ENCODE measurements at places on chromosomes 12 and 14.

GRCh38 chr12:108629824-108630476 is 3.7 kb downstream of the SELPLG start:
- peak; percentile 75 for DNase-seq

DNA sequence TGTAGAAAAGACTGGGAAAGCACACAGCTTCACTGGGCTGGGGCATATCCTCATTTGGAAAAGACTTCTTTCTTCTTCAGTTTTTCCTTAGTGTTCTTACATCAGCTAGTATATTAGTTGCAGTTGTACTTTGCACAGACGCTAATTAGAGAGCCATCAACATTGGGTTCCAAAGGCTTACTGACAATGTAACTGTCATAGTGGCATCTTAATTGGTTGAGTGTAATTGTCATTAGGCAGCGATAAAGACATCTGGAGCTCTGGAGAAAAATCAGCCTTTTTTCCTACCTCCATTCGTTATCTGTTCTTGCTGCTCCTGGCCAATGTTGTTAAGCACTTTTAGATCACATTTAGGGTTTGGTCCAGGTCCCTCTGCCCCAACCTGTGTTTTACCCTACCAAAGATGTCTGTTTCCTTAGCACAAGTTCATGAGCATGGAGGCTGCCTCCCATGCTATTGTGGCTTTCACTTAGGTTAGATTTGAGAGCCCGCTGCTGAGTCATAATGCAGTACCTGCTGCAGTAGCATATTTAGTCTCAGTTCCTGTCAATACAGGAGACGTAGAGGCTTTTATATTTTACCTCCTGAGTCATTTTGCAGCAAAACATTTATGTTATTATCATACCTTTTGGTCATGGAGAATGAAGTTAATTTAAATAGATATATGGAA is 49.2 kb downstream of the FBXW8 start:
- no peak for DNase-seq

DNA sequence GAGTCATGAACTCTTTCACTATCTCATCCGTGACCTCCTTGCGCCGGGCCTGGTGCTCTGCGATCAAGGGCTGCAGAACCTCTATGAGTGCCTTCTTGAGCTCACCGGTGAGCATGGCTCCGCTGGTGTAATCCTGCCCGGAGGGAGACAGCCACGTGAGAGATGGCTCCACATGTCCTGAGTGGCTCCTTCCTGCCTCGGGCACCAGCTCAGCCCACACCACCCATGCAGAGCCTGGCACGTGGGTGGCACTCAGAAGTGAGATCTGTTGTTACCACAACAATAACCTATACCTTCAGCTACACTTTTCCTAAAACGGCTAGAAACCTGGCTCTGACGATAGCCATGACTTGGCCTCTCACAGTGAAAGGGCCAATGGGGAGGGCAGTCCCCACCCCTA is 11.8 kb downstream of the SLC25A47 start:
- DNase-seq = no peak

- peak; percentile 6 for DNase-seq
Observed at GRCh38 chr14:56150645-56151345, 32.6 kb downstream of the PELI2 start.

DNA sequence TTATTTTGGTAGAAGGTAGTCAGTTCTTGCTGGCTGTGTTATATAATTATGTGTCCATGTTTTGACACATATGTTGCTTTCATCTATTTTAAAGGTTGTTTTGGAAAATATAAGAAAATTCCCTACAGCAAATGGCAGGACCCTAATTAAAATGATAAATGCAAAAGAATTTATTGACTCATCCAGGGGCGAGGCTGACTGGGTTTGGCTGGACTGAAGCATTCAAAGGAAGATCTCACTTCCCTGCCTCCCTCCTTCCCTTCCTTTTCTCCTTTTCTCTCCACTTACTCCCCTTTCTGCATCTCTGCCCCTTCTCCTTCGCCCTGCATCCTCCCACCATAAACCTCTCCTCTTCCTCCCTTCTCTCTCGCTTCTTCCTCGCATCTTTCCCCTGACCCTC is 129.6 kb downstream of the SNAPC1 start:
- DNase-seq = no peak

DNA sequence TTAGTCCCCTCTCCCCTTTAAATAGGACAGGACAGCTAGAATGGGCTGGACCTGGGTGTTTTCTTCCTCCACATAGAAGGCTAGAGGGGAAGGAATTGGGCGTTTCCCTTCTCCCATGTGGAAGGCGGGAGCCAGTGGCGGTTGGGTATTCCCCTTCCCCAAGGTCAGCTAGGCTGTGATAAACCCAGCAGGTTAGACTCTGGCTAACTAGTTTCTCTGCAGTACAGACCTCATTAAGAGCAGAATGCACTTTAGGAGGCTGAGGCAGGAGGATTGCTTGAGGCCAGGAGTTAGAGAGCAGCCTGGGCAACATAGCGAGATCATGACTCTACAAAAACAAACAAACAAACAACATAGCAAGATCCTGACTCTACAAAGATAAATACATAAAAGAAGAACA is 92.6 kb downstream of the BEGAIN start:
- DNase-seq = no peak

- DNase-seq = no peak
Observed at GRCh38 chr14:103045371-103045869, 11.9 kb downstream of the CDC42BPB start.

DNA sequence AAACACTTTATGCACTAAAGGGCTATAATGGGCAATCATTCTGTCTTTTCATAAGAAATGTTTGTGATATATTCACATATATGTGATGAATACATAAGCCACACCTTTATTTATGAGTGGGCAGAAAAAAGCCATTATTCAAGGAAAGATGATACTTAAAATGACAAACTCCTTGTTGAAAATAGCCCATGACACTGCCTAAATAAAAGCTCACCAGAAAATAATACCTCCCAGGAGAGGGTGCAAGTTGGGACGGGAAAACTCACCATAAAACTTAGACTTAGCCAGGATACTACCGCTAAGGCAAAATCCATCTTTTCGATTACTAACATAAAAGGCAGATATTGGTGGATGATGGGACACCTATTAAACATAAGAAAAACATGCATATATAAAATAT is 35.8 kb upstream of the BBS10 start:
- no peak for DNase-seq

GRCh38 chr12:116015525-116015924 is 262.0 kb downstream of the MED13L start:
- DNase-seq = no peak

DNA sequence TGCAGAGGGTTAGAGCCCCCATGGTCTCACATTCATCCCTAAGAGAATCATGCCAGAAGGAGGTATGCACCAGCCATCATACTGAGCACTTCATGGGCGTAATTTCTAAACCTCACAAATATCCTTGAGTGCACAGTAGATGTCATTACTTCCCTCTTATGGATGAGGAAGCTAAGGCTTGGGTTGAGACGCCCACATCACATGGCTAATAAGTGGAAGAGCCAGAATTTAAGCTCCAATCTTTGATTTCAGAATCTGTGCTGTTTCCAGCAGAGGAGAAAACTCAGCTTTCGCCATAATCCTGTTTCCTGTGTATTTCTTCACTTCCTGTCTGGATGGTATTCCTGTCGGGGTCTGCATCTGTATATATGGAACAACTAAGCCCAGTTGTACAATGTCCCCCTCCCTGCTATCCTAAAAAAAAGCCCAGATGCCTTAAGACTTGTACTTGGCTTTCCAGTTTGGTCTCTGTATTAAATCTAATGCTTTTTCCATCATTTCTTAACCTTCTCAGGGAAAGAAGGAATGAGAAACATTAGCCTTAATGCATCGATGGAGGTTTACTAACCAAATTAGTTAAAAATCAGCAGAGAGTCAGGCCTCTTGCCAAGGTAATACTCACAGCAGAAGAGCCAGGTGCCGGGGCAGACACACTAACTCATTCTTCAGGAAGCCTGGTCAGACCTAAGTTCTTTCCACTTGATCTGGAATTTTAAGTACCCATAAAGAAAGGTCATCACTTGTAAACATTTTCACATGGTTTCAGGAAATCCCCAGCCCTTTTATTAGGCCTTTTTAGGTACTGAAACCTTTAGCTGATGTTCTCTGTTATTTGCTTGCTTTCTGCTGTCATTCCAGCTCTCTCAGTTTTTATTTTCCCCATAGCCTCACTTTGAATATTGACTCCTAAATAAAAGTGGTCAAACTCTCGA is 5.3 kb downstream of the ISCU start:
- DNase-seq = no peak

GRCh38 chr12:107533218-107533617 is 152.4 kb upstream of the PWP1 start:
- DNase-seq = no peak

- DNase-seq = no peak
Observed at GRCh38 chr12:59650588-59651228, 54.9 kb downstream of the SLC16A7 start.

DNA sequence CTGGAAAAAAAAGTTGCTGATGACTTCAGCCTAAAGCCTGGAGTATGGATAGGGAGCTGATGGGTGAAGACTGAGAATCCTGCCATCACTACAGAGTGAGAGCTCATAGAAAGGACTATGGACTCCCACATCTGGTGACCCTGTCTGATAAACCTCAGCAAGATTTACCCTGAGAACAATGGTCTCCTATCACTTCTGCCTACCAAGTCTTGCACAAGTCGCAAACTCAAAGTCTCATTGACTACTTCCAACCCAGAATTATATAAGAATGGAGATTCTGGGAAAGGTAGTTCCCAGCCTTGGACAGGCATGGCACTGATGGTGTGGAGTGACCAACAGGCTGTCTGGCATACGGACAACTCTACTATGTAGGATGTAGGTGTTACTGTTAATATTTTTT is 9.7 kb upstream of the MDM1 start:
- no peak for DNase-seq

GRCh38 chr12:11580125-11580751 is 69.2 kb upstream of the ETV6 start:
- no peak for DNase-seq

DNA sequence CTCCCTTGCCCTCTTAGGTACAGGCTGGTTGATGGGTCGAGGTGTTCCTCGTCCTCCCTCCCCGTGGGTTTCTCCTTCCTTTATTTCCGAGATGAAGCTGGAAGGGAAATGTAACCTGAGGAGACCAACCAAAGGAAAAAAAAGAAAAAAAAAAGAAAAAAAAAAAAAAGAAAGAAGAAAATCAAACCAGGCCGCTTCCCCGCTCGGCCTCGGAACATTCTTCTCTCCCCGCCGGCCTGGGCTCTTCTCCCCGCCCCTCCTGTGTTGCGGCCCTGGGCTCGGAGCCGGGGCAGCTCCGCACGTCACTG is 1.6 kb upstream of the NFATC4 start:
- DNase-seq = no peak

GRCh38 chr12:50626026-50626425 is 121.2 kb downstream of the DIP2B start:
- no peak for DNase-seq

DNA sequence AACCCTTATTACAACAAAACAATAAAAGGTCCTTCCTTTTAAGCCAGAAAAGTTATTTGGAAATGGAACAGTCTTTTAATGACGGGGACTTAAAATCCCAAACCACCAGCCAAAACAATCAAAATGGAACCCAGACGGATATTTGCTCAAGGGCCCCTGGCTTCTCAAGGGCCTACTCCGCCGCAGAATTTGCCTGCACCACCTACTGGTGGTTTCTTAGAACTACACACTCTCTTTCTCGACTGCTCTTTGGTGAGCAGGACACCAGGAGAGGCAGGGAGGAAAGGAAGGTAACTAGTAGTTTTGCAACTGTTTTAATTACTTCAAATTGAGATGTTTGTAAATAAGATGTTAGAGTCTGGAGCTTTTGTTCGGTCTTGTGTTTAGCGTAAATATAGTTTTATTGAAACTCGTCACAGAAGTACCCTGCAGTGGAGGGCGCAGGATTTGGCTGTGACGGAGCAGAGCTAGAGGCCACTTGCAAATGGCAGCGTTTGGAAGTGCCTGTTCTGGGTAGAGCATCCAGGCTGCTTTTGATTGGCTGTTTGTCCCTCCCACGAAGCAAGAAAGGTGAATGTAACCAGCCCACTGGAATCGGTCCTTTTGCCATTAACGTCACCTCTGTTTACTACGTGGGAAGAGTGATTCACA is 238.5 kb downstream of the CACNA1C start:
- DNase-seq = no peak

- no peak for DNase-seq
Observed at GRCh38 chr14:55582746-55583145, 2.7 kb downstream of the KTN1 start.

- no peak for DNase-seq
Observed at GRCh38 chr12:6225630-6226001, 25.4 kb downstream of the CD9 start.

GRCh38 chr12:14283489-14284144 is 81.9 kb upstream of the ATF7IP start:
- no peak for DNase-seq

DNA sequence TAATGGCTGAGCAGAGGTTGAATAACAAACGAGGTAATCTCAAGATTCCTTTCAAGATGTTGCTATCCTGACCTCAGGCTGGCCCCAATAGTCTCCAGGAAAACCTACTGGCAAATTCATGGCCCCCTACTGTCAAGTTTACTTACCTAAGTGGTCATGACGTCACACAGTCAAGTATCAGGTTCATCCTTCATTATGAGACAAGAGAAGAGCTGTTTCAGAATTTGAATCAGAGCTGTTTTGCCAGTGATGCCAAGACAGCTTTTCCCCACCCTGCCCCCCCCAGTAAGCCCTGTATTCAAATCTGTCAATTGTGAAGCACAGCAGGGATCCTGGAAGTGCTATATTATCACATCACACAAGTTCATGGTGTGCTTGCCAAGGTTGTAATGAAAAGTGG is 509.6 kb downstream of the NOVA1 start:
- DNase-seq = no peak

GRCh38 chr12:19243551-19243950 is 114.0 kb downstream of the PLEKHA5 start:
- no peak for DNase-seq

- no peak for DNase-seq
Observed at GRCh38 chr12:1880876-1881275, 37.6 kb downstream of the CACNA2D4 start.

DNA sequence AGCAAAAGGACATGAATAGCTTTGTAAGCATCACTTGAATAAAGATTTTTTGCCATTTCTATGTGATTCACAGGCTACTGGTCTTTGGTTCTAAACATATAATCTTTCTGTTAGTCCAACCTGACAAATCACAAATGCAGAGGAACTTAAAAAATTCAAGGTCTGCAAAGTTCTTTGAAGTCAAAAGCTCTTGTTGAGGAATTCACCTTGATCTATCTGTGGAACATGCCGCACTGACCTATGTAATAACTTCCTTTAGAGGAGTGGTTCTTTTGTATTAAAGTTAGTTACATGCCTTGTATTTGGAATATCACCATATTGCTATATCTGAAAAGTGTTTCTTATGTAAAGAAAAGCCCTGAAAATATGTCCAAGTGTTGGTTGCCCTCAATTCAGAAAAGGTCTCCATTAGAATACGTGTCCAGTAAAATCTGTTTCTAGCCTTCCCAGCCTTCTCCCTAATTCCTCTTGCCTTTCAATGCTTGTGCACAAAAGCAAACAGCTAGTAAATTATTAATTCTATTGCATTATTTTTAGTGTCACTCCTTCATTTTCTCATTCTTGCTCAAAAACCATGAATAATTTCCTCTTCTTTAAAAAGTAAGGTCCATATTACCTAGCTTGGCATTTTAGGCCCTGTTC is 1192.8 kb downstream of the FLRT2 start:
- no peak for DNase-seq
